A375 (cell line): ENCODE measurements at places on chromosomes 4 and X. TPM values are rescaled to one million over a fixed set of nuclear protein-coding genes. Genes with fewer than 3 reads are reported as not detected.

SSX1 gene
- total RNA-seq = 0.72 and 2.5 TPM in 2 replicates

POU4F2 gene
- total RNA-seq = not detected in 2 replicates

NPY1R gene
- 0.15 and 0.45 TPM in 2 replicates for total RNA-seq

TTC29 gene
- 0.15 and 0.16 TPM in 2 replicates for total RNA-seq

GDPD2 gene
- total RNA-seq = 0.04 TPM in 1 of 2 replicates, not detected in the other

MTMR8 gene
- total RNA-seq = 0.26 and 0.82 TPM in 2 replicates

CORIN gene
- total RNA-seq = 0.13 and 0.30 TPM in 2 replicates

DOK7 gene
- 0.38 and 1.2 TPM in 2 replicates for total RNA-seq

ZRSR2 gene
- 6.9 and 9.7 TPM in 2 replicates for total RNA-seq

DCAF4L1 gene
- 0.79 and 1.1 TPM in 2 replicates for total RNA-seq

UBE2A gene
- total RNA-seq = 24.9 and 27.9 TPM in 2 replicates

GSX2 gene
- not detected in 2 replicates for total RNA-seq

FGB gene
- total RNA-seq = not detected in 2 replicates

FAM133A gene
- total RNA-seq = 0.38 and 0.42 TPM in 2 replicates

TRAM1L1 gene
- 1.5 and 2.6 TPM in 2 replicates for total RNA-seq

GABRB1 gene
- not detected in 2 replicates for total RNA-seq

PCYT1B gene
- total RNA-seq = 1.4 and 3.0 TPM in 2 replicates

IL2 gene
- not detected in 2 replicates for total RNA-seq

TCEANC gene
- total RNA-seq = 0.57 and 0.58 TPM in 2 replicates

CT45A5 gene
- total RNA-seq = 105 and 135 TPM in 2 replicates

TAF7L gene
- total RNA-seq = not detected in 2 replicates

ANKRD50 gene
- 27.1 and 30.3 TPM in 2 replicates for total RNA-seq

ALPK1 gene
- 8.6 and 9.8 TPM in 2 replicates for total RNA-seq

NCBP2L gene
- not detected in 2 replicates for total RNA-seq

NEIL3 gene
- total RNA-seq = 8.9 and 10.7 TPM in 2 replicates

S100G gene
- not detected in 2 replicates for total RNA-seq

GPR34 gene
- total RNA-seq = not detected in 2 replicates

SMIM43 gene
- total RNA-seq = not detected in 2 replicates
